ENCODE measurements at places on chromosomes 12 and 14. TPM values are rescaled to one million over a fixed set of nuclear protein-coding genes. Genes with fewer than 3 reads are reported as not detected.

The APOF gene
- not detected for total RNA-seq

DNA sequence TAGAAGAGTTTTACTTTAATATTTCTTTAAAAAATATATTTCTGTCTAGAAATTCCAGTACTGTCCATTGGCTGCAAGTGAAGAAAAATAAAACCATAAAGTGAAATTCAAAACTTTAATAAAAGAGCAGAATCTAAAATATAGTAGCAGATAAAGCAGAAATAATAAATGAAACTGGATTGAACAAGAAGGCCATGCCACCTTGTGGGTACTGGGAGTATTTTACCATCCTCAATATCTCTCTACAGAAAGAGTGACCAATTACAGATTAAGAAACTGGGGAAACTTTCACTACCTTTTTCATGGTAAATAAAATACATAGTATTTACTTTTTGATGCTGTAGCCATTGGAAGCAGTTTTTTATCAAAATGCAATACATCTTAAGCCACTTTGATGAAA is 220.5 kb downstream of the BCAT1 start:
- H3K4me3 ChIP-seq = no peak overlapping the region
- no peak overlapping the region for H3K27ac ChIP-seq
- H3K4me1 ChIP-seq = no peaks in the 10 kb centered on the region
- H3K36me3 ChIP-seq = no peaks in the 10 kb centered on the region

GRCh38 chr12:132344601-132345000 is 15.2 kb upstream of the GALNT9 start:
- no peak for DNase-seq
- no peaks in the 10 kb centered on the region for H3K36me3 ChIP-seq
- H3K4me1 ChIP-seq = no peaks in the 10 kb centered on the region
- no peak overlapping the region for H3K27ac ChIP-seq
- H3K27me3 ChIP-seq = no peaks in the 10 kb centered on the region
- H3K4me3 ChIP-seq = no peak overlapping the region

GRCh38 chr14:70886421-70887206 is 20.6 kb upstream of the PCNX1 start:
- no peaks in the 10 kb centered on the region for H3K36me3 ChIP-seq
- H3K27ac ChIP-seq = no peak overlapping the region
- no peaks in the 10 kb centered on the region for H3K27me3 ChIP-seq

DNA sequence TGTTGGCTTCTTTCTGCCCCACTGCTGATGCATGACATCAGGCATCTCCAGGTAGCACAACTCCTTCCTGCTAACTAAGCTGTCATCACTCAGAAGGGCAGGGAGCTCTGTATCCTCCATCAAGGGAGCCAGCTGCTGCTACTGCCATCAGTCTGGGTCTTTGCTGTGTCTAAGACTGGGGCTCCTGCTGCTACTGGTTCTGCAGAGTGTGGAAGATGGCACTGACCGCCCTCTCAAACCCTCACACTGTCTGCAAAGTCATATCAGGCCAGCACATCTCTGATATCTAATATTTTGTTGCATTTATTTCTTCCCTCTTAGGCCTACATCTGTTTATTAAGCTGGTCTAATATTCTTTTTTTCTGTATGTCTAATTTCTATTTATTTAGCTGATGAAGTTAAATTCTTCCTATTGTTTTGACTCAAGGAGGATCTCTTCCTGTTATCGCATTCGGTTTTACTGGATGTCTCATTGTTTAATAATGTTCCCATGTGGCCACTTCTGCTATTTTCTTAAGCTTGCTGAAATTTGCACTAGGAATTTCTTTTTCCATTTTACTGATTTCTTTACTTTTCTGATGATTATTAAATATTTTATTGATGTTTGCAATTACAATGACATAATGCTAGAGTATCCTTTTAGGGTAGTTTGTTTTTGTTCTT is 7.6 kb upstream of the E2F7 start:
- H3K27ac ChIP-seq = no peak overlapping the region
- no peaks in the 10 kb centered on the region for H3K4me1 ChIP-seq
- H3K27me3 ChIP-seq = no peaks in the 10 kb centered on the region
- H3K36me3 ChIP-seq = no peaks in the 10 kb centered on the region
- no peak for DNase-seq

DNA sequence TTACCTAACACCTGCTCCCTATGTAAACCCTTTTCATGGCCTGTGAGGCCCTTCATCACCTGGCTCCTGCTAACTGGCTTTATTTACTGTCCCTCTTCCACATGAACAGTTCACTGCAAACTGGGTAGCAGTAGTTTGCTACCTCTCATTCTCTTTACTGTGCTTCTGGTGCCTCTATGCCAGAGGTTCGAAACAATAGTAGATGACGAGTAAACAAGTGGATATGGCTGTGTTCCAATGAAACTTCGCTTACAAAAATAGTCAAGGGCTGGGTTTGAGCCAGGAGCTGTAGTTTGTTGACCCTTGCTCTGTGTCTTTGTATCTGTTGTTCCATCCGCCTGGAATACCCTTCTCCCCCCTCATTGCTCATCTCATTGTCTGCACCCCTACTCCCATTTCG is 233.6 kb upstream of the RMST start:
- DNase-seq = no peak
- no peaks in the 10 kb centered on the region for H3K36me3 ChIP-seq
- H3K27me3 ChIP-seq = no peaks in the 10 kb centered on the region
- H3K4me1 ChIP-seq = no peaks in the 10 kb centered on the region

DNA sequence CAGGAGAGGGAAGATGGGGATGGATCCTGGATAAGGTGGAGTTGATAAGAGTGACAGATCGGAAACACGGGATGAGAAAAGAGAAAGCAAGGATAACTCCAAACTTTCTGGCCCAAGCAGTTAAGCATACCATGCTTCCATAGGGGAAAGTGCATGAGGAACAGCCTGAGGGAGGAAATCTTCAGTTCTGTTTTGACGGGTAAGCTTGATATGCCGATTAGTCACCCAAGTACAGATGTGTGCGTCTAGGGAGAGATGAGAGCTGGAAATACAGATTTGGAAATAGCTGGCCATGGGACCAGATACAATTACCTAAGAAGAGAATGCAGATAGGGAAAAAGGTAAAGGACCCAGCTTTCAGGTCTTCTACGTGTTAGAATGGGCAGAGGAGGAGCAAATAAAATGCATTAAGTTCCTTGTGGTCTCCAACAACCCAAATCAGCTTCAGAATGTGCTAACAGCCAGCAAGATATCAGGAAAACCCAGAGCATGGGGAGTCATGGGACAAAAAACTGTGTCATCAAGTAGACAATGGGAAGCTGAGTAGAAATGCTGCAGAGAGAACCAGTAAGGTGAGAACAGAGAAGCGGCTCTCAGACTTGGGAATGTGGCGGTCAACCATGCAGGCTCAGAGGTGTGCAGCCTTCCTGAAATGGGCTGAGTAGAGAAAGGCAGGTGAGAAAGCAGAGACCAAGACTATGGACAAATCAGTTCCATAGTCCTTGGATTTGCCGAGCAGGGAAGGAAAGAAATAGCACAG is 56.3 kb downstream of the PPP1R36 start:
- no peak for DNase-seq
- no peaks in the 10 kb centered on the region for H3K27me3 ChIP-seq
- H3K27ac ChIP-seq = no peak overlapping the region
- no peaks in the 10 kb centered on the region for H3K36me3 ChIP-seq

The AGAP2 gene
- 0.40 TPM for total RNA-seq

GRCh38 chr12:63934936-63935335 is 90.4 kb downstream of the SRGAP1 start:
- no peaks in the 10 kb centered on the region for H3K27me3 ChIP-seq
- peaks cover under 1% of the 10 kb centered on the region for H3K4me1 ChIP-seq
- DNase-seq = no peak
- no peak overlapping the region for H3K27ac ChIP-seq

- no peaks in the 10 kb centered on the region for H3K36me3 ChIP-seq
- H3K27ac ChIP-seq = no peak overlapping the region
- H3K4me1 ChIP-seq = no peaks in the 10 kb centered on the region
- no peak overlapping the region for H3K4me3 ChIP-seq
- DNase-seq = no peak
Observed at GRCh38 chr12:85393606-85394005, 113.6 kb downstream of the ALX1 start.

- H3K36me3 ChIP-seq = no peaks in the 10 kb centered on the region
- H3K4me3 ChIP-seq = no peak overlapping the region
- H3K27ac ChIP-seq = no peak overlapping the region
- no peak for DNase-seq
- H3K4me1 ChIP-seq = no peaks in the 10 kb centered on the region
- no peaks in the 10 kb centered on the region for H3K27me3 ChIP-seq
Observed at GRCh38 chr12:107668320-107669098, 17.1 kb upstream of the PWP1 start.

The NXPH4 gene
- total RNA-seq = not detected

GRCh38 chr12:56321027-56321426 is 5.2 kb upstream of the CNPY2 start:
- DNase-seq = no peak
- H3K4me1 ChIP-seq = no peaks in the 10 kb centered on the region

The B3GNT4 gene
- not detected for total RNA-seq

DNA sequence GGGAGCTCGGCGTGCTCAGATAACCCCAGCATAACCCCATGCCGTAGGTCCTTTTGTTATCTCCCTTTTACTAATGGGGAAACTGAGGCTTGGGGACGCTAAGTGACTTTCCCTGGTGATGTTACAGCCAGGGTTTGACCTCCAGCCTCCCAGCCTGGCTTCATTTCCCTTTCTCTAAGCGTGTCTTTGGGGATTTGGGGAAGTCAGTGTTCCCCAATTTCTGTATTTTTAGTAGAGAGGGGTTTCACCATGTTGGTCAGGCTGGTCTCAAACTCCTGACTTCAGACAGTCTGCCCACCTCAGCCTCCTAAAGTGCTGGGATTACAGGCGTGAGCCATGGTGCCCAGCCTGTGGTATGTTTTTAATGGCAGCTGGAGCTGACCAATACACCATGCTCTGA is 85.4 kb downstream of the PHETA1 start:
- no peak overlapping the region for H3K27ac ChIP-seq
- H3K4me1 ChIP-seq = no peaks in the 10 kb centered on the region
- DNase-seq = no peak
- H3K36me3 ChIP-seq = no peaks in the 10 kb centered on the region

- no peak overlapping the region for H3K27ac ChIP-seq
- no peaks in the 10 kb centered on the region for H3K27me3 ChIP-seq
- no peak for DNase-seq
- H3K4me3 ChIP-seq = no peak overlapping the region
- H3K4me1 ChIP-seq = peaks cover 4% of the 10 kb centered on the region
- no peaks in the 10 kb centered on the region for H3K36me3 ChIP-seq
Observed at GRCh38 chr14:95562892-95563685, 28.2 kb downstream of the GLRX5 start.

The OR4K17 gene
- not detected for total RNA-seq

DNA sequence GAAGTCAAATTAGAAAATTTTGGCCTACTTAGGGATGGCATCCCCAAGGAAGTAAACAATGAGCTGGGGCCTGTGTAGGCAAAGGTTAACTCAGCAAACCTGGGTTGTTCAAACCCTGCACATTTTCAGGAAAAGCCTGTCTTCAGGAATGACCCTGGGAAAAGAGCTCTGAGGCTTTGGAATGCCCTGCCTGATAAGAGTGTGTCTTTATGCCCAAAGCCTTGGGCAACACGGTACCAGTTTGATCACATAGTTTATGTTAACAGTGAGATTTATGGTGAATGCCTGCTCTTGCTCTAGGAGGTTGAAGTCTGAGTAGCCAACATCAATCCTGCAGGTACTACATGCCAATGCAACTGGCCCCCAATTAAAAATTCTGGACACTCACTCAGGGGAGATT is 28.2 kb upstream of the STAB2 start:
- H3K36me3 ChIP-seq = no peaks in the 10 kb centered on the region
- no peak for DNase-seq
- no peaks in the 10 kb centered on the region for H3K27me3 ChIP-seq
- no peaks in the 10 kb centered on the region for H3K4me1 ChIP-seq

Data from ovary (tissue), 10 donors.